ENCODE measurements at places on chromosomes 16 and 17.

DNA sequence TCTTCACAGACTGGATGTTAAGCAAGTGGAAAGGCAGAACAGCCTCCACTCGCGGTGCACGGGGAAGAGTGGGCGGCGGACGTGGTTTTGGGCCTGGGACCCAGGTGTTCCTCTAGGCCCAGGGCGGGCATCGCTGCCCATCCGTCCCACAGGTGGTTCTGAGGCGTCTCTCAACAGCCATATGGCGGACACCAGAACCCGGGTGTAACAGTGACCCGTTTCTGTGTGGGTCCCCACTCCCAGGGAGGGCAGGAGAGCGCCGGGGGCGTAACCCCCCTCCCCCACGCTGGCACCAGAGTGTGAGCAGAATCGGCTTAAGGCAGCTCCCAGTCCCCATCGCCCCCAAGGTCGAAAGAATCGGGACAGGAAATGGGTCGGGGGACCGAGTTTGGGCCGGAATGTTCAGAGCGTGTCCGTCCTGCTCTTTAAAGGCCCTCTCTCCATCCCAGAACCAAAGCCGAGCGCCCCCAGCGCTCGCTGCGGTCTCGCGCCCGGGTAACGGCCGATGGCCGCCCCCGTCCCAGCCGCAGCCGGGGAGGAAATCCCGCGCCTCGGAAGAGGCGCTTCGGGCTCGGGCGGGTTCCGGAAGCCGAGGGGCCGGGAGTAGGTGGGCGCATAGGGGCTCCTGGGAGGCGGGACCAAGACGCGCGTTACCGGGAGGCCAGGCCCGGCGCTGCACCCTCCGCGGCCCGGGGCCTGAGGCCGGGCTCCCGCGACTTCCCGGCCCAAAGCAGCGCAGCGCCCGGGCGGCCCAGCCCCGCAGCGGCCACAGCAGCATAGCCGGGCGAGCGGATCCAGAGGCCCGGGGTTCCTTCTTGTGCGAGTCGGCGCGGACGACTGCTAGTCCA is at the start of gene TK2:
TSS of gene TK2 (minus strand) at position 839 of the 848 bp plus-strand sequence. CDS start at position 778, 61 bp downstream.
- peak; percentile 70 for DNase-seq

DNA sequence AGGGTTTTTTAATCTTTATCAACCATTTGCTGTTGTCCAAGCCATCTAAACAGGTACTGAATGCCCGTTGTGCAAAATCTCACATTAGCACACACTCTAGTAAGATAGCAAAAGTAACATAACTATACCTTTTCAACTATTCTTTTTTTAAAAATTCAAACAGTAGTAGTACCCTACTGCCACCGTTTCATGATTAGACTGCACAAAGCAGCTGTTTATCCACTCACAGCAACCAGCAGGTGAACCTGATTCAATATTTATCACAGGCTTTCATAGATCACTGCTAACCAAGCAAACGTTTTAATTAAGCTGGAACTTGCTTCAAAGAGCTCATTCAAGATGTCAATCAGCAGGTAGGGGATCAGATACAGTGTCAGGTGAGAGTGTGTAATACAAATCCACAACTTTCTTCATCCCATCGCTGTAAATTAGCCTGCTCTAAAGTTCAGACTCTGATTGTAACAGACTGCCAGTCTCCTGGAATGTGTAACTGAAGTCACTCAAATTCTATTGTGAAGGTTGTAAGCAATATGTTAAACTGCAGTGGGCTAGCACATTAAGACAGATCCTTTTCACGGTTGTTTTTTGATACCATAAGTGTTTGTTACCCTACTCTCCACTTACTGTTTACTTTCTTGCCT is 47.3 kb downstream of the BRIP1 start:
- no peak for DNase-seq

DNA sequence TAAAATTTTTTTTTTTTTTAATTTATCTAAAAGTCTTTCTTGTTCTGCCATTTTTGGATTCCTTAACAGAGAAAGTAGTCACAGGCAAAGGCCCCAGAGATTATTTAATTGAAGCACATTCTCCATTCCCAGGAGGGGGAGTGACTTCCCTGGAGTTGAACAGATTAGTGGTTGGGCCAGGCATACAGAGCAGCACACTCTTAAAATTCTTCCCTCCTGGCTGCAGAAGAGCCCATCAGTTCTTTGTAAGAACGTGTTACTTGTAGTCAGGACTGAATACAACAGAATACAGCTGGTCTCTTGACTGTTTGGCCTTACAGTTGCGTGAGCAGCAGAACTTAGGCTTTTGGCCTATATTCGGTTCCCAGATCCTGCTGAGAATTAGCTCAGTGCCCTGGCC is 1.8 kb downstream of the ALKBH5 start:
- DNase-seq = no peak

DNA sequence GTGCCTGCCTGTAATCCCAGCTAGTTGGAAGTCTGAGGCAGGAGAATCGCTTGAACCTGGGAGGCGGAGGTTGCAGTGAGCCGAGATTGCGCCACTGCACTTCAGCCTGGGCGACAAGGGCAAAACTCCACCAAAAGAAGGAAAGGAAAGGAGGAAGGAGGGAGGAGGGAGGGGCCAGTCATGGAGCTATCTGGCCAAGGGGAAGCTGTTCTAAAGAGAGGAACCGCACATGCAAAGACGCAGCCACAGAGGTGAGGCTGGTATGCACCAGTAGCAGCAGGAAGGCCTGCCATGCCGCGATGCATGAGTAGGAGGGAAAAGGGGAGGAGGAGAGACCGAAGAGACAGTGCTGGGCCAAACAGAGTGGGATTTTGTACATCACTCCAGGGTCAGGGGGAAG is 35.9 kb downstream of the HSBP1 start:
- no peak for DNase-seq

- DNase-seq = no peak
Observed at GRCh38 chr17:10046786-10047785, 142.0 kb upstream of the RCVRN start.

- DNase-seq = peak; percentile 48
Observed at GRCh38 chr16:88743693-88744576, 37.6 kb downstream of the CTU2 start.

DNA sequence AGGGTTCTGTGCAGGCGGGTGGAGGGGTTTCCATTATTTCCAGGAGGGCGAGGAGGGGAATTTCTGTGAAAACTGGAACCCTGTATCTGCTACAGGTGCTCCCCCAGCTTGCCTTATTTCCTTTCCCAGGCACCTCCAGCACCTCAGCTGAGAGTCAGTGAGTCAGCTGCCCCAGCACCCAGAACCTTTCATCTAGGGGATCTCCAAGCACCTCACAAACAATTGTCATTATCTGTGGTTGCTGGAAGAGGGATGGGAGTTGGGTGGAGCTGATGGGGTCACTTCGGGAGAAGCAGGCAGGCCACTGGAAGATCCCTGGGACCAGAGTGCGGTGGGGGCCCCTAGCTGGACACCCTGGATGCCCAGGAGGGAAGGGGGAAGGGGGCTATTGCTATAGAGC is 10.0 kb upstream of the CLUH start:
- DNase-seq = no peak

GRCh38 chr16:82544378-82545160 is 82.2 kb upstream of the CDH13 start:
- peak; percentile 7 for DNase-seq

DNA sequence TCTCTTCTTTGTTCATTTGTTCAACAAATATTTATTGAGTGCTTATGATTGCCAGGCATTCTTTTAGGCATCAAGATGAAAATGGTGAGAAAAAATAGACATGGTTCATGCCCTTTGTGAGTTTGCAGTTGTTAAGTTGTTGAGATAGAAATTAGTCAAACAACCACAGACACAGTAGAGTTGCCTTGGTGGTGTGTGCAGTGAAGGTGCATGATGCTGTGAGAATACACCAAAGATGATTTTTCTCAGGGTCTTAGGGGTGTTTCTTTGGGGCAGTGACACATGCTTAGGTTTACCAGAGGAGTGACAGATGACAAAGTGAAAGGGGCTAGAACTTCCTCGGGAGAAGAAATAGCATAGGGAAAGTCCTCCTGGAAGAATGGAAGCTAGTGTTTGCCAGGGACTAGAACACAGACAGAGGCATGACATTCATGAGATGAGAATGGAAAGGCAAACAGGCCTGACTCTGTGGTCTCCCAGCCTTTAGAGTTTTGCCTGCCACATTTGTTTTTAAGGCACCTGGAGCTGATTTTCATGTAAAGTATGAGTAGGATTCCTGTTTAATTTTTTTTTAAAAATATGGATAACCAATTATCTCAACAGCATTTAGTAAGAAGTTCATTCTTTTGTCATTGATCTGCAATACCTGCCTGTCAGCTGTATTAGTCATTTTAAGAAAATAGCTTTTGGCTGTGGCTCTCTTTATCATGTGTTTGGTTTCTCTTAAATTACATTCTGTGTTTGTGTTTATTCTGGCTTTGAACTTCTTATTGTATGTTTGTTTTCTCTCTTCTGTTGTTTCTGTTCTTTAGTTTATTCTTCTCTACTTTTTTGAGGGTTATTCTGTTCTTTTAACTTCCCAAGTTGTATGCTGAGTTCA is 36.6 kb downstream of the CYLD start:
- no peak for DNase-seq

DNA sequence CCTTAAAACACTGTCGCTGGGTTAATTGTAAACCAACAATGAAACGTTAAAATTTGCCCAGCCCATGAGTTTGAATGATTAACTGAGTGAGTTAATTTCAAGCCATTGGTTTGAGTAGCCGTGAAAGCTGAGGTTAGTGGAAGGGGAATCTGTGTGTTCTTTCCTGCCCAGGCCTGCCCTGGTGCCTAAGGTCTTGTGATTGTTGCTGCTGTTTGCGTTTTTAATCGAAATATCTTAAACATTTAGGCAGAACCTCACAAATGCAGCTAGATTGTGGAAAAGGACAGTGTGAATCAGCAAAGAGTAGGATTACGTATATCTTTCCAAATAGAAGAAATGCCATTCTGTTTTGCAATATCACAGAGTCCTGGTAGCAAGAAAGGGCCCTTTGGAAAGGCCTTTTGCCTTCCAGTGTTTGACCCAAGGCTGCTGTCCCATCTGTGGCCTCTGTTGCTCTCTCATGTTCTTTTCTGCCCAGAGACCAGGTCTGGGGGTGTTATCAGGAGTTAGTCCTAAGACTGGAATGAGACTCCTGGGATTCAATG is 113.8 kb downstream of the MSI2 start:
- DNase-seq = no peak

DNA sequence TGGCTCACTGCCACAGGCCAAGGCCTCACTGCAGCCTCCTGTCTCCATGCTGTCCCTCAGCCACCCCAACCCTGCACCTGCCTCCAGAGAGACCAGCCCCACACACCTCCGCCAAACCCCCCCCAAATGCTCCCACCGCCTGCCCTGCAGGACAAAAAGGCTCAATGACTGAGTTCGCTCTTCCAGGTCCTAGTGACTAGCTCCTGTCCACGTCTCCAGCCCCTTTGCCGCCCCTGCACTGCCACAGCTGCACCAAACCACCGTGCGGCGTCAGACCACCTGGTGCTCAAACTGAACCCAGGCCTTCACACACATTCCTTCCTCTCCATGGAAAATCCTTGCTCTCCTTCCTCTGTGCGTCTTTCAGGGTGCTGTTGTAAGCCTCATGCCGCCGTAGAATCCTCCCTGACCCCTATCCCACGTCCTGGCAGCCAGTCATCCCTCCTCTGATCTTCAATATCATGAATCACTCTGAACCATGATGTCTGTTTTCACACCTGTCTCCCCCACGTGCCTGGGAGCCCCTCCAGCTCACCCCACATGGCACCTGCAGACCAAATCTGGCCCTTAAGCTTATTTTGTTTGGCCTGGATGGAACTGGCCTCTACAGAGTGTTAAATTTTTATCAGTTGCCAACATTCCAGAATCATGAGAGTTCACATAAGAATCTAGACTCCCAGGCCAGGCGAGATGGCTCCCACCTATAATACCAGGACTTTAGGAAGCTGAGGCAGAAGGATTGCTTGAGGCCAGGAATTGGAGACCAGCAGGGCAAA is 4.3 kb upstream of the GSG1L start:
- DNase-seq = no peak

GRCh38 chr16:48188449-48189102 is 32.8 kb upstream of the ABCC12 start:
- no peak for DNase-seq

- DNase-seq = no peak
Observed at GRCh38 chr17:60188759-60189158, 39.0 kb downstream of the CA4 start.

DNA sequence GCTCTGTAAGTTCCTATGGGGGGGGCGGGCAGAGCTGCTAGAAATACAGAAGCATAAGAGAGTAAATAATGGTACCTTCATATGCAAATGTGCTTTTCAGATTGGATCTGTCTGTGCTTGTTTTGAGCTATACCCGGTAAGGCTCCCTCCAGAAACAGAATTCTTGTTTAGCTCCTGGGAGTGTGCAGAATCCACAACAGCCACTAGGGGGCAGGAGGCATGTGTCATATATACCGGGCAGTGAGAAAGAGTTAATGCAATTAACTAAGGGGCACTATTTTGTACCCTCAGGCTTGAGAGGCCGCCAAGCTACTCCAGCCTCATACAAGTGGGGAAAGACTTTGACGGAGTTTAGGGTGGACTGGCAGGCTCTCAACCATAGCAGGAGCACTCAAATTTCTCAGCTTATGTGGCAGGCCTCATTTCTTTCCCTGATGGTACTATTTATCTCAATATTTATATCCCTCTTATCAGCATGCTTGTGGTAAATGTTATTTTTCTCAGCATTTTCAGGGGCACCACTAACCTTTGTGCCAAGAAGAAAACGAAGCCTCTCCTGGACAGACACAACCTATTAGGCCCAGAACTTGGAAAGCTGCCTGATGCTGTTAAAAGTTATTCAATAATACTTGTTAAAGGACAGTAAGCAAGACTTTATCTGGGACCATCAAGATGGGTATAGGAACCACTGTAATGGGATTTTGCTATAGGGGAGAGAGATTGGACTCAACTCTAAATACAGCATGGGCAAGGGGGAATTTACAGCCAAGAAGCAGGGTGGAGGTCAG is 10.7 kb upstream of the CENPV start:
- DNase-seq = no peak

DNA sequence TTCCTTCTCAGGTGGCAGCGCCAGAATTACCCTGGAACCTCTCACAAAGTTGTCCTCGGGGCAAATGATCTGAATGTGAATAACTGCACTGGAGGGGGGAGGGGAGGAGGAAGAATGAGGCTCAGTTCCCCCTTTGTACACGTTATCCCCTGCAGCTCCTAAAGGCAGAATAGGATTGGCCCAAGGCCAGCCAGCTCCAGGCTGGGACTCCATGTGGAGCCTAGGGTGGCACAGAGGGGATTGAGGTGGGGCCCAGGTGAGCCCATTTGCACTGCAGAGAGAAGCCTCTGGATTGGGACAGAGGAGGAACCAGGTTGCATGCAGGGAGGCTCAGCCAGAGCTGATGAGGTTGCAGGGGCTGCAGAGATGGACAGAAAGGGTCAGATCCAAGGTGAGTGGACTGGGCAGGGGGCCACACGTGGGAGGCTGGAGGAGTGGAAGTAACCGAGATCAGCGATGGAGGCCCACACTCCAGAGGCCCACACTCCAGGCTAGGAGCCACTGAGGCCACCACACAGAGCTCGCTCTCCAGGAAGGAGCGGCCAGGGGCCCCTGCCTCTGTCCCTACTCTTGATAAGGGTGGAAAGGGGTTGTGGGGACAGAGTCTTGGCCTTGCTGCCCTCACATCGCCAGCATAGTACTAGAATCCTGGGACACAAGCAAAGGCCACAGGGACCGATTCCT is 78.6 kb downstream of the RBFOX3 start:
- DNase-seq = no peak

- DNase-seq = no peak
Observed at GRCh38 chr16:73847090-73847489, 449.5 kb upstream of the PSMD7 start.

GRCh38 chr17:31787857-31788570 is 71.0 kb downstream of the COPRS start:
- no peak for DNase-seq

GRCh38 chr17:79204261-79204660 is 129.6 kb downstream of the ENGASE start:
- DNase-seq = no peak

GRCh38 chr17:83181991-83182619 is 102.7 kb downstream of the METRNL start:
- DNase-seq = no peak

Measured in nucleus accumbens (tissue), 56 donors.